ENCODE measurements at places on chromosomes 4 and X.

GRCh38 chr4:2433609-2434350 lies 15.0 kb downstream of the CFAP99 start:
- no peak for DNase-seq

- DNase-seq, result peak; percentile 52
These were observed 1.3 kb downstream of the PARM1 start for GRCh38 chr4:74934016-74934831.

DNA sequence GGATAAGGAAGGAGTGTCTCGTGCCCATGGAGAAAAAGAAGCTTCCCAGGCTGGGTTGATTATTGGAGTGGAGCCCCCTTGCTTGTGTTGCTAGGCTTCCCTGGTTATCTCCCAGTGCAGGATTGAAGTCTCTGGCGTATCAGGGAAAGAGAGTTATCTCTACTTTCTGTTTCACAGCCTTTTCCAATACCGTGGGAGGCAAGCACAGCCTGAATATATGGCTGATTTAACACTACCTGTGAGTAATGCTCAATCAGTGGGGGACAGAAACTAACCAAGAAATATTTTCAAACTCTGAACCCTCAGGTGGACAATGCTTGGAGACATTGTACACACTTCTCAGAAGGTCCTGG lies 65.2 kb downstream of the SERPINA7 start:
- DNase-seq, result no peak

DNA sequence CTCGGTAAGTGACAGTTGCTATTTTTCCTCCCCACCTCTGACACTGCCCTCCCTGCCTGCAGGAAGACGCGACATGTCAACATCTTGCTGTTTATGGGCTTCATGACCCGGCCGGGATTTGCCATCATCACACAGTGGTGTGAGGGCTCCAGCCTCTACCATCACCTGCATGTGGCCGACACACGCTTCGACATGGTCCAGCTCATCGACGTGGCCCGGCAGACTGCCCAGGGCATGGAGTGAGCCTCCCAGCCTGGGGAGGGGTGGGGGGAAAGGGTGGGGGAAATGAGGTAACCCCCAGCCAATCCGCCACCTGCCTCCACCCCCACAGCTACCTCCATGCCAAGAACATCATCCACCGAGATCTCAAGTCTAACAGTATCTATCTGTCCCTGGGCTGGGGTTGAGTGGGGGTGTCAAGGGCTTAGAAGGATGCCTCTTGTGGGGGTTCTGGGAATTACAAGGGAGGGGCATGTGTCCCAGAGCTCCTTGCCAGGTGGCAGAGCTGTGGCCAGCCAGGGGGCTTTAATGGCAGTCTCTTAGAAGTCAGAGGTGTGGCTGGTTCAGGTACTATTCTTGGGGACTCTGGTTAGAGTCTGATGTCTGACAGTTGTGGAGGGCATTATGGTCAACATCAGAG lies 7.8 kb downstream of the ARAF start:
- DNase-seq, result peak; percentile 39

GRCh38 chr4:3036131-3036952 lies 38.0 kb downstream of the HTT-AS start:
- DNase-seq, result no peak

DNA sequence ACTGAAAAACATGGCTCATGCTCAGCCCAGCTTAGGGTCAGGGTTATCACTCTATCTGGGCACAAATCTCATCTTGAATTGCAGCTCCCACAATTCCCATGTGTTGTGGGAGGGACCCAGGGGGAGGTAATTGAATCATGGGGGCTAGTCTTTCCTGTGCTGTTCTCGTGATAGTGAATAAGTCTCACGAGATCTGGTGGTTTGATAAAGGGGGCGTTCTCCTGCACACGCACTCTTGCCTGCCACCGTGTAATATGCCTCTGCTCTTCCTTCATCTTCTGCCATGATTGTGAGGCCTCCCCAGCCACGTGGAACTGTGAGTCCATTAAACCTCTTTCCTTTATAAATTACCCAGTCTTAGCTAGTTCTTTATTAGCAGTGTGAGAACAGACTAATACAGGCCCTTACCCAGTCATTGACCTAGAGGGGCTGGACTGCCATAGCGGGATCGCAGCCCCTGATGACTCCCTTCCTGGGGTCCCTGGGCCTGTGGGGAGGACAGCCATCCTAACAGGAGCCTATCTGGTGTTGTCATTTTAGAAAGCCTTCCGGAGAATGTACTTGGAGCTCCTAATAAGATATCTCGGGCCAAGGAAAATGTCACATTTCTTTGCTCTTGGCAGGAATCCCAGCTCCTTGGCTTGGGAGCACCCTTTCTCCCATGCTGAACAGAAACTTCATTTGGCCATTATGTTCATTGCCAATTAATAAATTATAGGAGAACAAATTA lies 112.6 kb downstream of the PHKA2 start:
- DNase-seq, result no peak

DNA sequence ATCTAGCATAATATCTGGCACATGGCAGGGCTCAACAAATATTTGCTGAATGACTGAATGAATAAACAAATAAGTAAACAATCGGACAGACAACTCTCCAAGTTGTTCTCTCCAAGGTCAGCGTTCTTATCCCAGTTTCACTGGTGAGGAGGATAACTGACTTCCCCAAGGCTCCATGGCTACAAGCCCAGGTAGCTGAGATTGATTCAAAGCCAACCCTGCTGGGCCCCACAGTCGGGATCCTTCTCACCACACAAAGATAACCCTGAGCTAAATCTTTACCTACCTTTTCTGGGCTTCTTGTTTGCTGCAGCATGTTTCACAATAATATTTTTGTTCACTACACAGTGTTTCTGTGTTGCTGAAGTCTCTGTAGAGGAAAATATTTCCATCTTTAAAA lies 54.9 kb downstream of the USP46 start:
- DNase-seq, result no peak

DNA sequence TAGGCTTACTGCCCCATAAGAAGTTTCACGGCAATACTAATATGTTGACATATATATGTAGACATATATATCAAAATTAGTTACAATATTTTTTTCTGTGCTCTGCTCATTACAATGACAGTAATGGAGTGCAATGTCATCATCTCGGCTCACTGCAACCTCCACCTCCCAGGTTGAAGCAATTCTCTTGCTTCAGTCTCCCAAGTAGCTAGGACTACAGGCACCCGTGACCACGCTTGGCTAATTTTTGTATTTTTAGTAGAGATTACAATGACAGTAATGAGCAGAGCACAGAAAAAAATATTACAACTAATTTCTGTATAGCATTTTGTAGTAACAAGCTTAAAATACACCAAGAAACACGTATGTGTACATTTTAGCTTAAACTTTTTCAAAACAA lies 7.6 kb downstream of the EIF4E start:
- no peak for DNase-seq

GRCh38 chr4:31545330-31545729 lies 825.2 kb downstream of the PCDH7 start:
- DNase-seq, result no peak

- DNase-seq, result no peak
These were observed 47.5 kb downstream of the PABPC4L start for GRCh38 chr4:134154097-134154496.

- DNase-seq, result peak; percentile 19
These were observed 54.9 kb downstream of the STOX2 start for GRCh38 chr4:183960046-183960420.

GRCh38 chr4:27714073-27714472 lies 853.4 kb downstream of the STIM2 start:
- DNase-seq, result no peak

- no peak for DNase-seq
These were observed 17.3 kb upstream of the QRFPR start for GRCh38 chr4:121397941-121398601.

- no peak for DNase-seq
These were observed 447 bp downstream of the PDZD11 start for GRCh38 chrX:70289168-70289792.

DNA sequence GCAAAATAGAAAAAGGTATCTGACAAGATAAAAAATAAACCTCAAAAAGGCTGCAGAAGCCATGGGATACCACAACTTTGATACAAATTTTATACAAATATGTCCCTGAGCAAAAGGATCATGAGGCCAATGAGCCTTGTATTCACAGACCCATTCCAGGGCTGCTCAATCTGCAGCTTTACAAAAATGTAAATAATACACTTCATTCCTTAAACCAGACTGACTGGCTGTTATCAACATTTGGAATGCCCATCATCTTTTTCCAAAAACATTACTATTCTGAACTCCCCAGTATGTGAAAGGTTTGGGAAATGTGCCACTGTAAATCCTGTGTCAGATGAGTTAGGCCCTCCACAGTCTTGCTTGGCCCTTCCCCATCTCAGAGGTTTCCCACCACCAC lies 25.5 kb downstream of the SCARB2 start:
- no peak for DNase-seq

DNA sequence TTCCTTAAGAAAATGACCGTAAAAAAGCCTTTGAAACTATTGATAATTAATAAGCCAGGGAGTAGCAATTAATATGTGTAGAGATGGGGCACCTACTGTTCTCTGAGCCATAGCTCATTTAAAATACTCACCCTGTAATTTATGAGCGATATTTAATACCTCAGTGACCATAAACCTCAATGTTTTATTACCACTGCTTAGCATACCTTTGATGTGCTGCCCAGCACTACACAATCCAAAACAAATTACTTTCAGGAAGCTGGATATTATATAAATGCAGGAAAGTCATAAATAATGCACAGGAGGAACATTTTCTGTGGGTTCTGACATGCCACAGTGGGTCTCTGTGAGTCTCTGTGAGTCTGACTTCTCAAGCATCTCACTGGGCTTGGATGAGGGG lies 166.1 kb upstream of the RPL34 start:
- DNase-seq, result no peak

DNA sequence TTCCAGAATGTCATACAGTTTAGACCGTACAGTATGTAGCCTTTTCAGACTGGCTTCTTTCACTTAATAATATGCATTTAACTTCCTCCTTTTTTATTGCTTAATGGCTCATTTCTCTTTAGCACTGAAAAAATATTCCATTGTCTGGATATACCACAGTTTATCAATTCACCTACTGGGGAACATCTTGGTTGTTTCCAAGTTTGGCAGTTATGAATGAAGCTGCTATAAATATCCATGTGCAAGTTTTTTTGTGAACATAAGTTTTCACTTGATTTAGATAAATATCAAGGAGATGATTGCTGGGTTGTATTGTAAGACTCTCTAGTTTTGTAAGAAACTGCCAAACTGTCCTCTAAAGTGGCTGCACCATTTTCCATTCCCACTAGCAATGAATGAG lies 375.5 kb downstream of the PCDH18 start:
- peak; percentile 15 for DNase-seq

- DNase-seq, result peak; percentile 71
These were observed 47.5 kb upstream of the RAP2C start for GRCh38 chrX:132266583-132267355.

DNA sequence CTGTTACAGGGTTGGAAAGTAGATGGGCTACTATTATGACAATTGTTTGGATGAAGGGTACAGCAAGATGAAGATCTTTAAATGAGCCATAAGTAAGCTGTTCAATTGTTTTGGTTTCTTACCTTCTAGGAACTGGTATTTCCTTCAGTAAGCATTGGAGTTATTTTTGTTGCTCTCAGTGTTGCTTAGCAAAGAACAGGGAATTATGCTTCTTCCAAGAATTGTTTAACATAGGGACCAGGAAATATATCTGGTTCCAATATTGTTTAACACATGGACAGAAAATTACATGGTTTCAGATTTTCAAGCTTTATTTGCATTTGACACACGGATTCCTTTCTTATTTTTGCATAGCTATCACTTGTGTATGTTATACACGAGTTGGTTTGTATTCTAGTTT lies 1999.0 kb downstream of the ARAP2 start:
- no peak for DNase-seq

- no peak for DNase-seq
These were observed 66.9 kb upstream of the WDR17 start for GRCh38 chr4:175998782-175999181.

DNA sequence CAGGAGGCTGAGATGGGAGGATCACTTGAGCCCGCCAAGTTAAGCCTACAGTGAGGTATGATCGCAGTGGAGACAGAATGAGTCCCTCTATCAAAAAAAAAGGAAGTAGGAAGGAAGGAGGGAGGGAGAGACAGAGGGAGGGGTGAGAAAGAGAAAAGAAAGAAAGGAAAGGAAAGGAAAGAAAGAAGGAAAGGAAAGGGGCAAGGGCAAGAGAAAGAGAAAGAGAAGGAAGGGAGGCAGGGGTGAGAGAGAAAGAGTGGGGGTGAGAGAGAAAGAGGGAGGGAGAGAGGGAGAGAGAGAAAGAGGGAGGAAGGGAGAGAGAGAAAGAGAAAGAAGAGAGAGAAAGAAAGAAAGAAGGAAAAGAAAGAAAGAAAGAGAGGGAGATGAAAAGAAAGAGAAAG lies 13.2 kb downstream of the ELF2 start:
- DNase-seq, result no peak

DNA sequence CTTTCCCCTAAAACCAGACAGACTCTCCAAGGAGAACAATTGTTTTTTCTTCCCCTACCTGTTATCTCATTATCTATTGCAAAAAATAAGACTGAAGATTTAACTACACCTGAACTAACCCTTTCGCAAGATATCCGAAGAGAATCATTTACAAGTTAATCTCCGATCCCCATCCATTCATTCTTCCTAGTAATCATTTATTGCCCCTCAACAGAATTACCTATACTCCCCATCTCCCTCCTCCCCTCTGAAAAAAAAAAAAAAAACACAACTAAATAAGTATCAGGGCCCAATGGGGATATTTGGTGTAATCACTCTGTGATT lies 28.9 kb upstream of the AP1S2 start:
- DNase-seq, result no peak

GRCh38 chrX:131801066-131801465 lies 222.0 kb upstream of the STK26 start:
- DNase-seq, result peak; percentile 52

DNA sequence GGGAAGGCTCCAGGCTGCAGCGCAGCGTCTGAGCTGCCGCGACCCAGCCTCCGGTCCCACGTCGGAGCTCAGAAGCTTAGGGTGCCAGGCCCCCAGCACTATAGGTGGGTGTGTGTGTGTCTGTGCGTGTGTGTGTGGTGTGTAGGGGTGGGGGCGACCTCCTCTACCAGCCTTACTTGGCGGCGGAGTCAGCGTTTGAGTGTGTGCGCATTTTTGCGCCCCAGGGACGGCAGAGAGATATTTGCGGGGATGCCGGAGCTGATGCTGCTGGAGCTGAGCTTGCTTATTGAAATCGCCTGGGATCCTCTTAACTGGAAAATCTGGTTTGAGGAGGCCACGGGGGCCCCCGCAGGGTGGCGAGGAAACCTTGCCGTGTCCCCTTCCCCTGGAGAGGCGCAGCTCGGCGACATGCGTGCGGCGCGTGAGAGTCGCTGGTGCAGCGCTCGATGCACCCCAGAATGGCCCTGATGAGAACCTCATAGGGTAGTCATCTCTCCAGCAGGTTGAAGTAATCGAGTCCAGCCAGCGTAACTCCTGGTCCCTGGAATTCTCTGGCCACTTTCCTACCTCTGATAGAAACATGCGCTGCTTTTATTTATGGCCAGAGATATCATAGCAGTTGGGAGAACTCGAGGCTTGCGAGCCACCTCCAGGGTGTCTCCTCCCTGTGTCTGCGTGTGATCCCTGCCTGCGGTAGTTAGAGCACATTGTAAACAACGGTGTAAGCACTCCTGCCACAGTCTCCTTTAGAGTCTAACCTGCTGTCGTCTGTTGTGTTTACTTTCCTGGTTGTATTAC lies 2.7 kb downstream of the ADGRL3 start:
- DNase-seq, result peak; percentile 35

GRCh38 chrX:72110876-72111708 lies 20.6 kb downstream of the RTL5 start:
- no peak for DNase-seq
